ENCODE measurements at places on chromosomes 6 and 20. TPM values are rescaled to one million over a fixed set of nuclear protein-coding genes. Genes with fewer than 3 reads are reported as not detected.

- ATAC-seq = no peak
Observed at GRCh38 chr20:6213311-6213710, 90.5 kb upstream of the FERMT1 start.

- no peak for ATAC-seq
Observed at GRCh38 chr6:8005136-8005535, 59.1 kb downstream of the BLOC1S5 start.

GRCh38 chr6:149779644-149779963 lies 30.1 kb downstream of the PCMT1 start:
- ATAC-seq = no peak

DNA sequence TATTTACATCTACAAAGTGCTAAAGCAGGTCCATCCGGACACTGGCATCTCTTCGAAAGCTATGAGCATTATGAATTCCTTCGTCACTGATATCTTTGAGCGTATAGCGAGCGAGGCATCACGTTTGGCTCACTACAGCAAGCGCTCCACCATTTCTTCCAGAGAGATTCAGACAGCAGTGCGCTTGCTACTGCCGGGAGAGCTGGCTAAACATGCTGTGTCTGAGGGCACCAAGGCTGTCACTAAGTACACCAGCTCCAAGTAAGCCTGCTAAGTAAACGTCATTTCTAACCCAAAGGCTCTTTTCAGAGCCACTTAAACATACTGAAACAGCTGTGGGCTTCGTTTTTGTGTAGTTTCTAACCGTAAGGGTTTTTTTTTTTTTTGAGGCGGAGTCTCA lies 27.5 kb upstream of the SLC17A4 start:
- ATAC-seq = no peak

- no peak for ATAC-seq
Observed at GRCh38 chr6:137764464-137764863, 102.6 kb upstream of the TNFAIP3 start.

- no peak for ATAC-seq
Observed at GRCh38 chr20:32278199-32278643, 770 bp downstream of the KIF3B start.

KCNS1 gene
- total RNA-seq = 0.46 TPM

CPXM1 gene
- total RNA-seq = 53.5 TPM

PACRG gene
- not detected for total RNA-seq

LTV1 gene
- total RNA-seq = 14.0 TPM

SOD2 gene
- total RNA-seq = 61.4 TPM

PI3 gene
- total RNA-seq = not detected

KHDRBS2 gene
- total RNA-seq = 16.4 TPM

All from motor neuron (in vitro differentiated cells).